Dorsolateral prefrontal cortex (tissue), 122 donors: ENCODE measurements at places on chromosomes 11 and 22.

DNA sequence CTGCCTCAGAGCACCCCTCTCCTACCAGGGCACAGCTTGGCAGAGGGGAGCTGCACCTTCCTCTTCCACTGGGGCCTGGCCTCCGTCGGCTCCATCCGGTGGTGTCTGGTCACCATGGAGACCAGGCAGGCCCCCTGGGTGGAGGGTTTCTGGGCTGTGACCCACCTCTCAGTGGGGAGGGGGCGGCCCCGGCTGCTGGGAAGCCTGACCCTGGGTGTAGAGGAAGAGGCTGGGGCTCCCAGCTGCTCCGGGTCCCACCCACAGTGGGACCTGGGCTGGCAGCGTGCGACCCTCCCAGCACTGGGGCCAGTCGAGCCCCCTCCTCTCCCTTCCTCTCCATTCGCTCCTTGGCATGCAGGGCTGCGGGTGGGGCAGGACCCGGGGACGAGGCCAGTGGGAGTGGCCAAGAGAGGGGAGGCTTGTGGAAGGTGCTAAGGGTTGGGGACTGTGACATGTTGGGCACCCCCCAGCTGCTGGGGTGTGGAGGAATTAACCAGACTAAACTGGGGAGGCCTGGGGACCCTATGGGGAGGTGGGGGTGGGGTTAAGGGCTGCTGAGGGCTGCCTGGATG lies 46.8 kb downstream of the BRSK2 start:
- no peak for DNase-seq

DNA sequence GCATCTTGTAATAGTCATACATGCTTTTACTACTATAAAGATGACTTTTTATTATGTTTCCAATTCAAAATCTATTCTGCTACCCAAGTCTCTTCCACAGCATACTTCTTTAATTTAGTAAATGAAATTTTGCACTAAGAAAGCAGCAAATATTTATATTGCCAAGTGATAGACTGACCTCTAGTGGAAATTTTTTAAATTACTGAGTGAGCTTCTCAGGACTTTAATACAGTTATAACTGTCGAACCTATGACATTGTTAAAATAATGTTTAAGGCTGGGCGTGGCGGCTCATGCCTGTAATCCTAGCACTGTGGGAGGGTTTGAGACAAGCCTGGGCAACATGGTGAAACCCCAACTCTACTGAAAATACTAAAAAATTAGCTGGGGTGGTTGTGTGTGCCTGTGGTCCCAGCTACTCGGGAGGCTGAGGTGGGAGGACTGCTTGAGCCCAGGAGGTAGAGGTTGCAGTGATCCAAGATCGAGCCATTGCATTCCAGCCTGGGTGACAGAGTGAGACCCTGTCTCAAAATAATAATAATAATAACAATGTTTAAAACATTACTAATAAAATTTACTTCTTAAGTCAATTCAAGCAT lies 27.3 kb downstream of the STK33 start:
- DNase-seq, result no peak

GRCh38 chr11:81165164-81165563 lies 1568.5 kb downstream of the FAM181B start:
- no peak for DNase-seq

DNA sequence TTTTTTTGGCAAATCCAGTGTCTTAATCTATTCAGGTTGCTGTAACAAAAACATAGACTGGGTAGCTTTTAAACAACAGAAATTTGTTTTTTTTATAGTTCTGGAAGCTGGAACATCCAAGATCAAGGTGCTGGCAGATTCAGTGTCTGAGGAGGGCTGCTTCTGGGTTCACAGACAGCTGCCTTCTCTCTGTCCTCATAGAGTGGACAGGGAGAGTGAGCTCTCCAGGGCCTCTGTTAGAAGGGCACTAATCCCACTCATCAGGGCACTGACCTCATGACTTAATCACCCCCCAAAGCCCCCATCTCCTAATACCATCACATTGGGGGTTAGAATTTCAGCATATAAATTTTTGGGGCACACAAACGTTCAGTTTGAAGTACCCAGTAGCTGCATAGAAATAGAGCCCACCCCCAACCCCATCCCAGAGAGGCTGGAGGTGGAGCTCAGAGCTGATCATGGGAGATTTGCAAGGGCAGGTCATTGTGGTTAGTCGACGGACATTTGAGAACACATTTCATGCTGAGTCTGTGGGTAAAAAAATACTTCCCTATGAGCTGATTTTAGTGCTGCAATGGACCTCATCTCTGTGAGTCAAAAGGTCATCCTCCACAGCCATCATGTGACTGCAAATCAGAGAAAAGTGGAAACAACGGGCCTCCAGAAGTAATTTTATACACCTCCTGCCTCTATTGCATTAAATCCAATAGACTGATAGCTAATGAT lies 203.1 kb upstream of the CADM1 start:
- no peak for DNase-seq

- peak; percentile 41 for DNase-seq
These were observed 10.3 kb upstream of the OMP start for GRCh38 chr11:77092382-77092781.

DNA sequence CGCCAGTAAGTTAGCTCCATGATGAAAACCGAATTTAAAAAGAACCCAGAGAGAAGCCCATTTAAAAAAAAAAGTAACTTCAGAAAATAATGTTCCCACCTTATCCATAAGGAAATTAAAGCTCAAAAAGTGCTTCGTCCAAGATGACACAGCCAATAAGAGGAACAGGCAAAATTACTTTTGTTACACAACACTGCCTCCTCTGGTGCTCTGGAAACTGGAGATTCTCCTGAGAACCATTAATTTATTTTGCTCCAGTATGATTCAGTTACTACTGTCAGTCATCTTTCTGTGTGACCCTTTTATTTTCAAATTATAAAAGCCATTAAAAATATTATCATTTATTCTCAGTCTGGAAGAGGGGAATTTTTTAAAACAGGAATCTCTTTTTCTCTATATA lies 2.0 kb downstream of the IFT27 start:
- DNase-seq, result no peak

- no peak for DNase-seq
These were observed 24.6 kb upstream of the RTL6 start for GRCh38 chr22:44522526-44523170.

GRCh38 chr11:116169776-116170175 lies 603.0 kb downstream of the BUD13 start:
- no peak for DNase-seq

DNA sequence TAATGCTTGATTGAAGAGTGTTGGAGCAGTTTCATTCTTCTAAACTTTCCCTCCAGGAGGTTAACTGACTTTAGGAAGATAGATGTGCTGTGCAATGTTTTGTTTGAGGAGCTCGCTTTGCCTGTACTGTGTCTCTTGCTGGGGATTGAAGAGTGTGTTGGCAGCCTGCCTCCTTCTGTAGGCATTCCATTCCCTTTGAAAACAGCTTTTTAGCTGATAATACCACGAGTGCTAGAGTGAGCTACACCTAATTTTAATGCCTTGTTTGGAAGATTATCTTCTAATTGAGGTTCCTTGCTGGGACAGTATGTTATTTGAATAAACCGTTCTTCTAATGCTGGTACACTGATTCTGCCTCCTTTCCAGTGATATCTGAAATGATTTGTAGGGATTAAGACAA lies 7.2 kb downstream of the DDX10 start:
- no peak for DNase-seq

DNA sequence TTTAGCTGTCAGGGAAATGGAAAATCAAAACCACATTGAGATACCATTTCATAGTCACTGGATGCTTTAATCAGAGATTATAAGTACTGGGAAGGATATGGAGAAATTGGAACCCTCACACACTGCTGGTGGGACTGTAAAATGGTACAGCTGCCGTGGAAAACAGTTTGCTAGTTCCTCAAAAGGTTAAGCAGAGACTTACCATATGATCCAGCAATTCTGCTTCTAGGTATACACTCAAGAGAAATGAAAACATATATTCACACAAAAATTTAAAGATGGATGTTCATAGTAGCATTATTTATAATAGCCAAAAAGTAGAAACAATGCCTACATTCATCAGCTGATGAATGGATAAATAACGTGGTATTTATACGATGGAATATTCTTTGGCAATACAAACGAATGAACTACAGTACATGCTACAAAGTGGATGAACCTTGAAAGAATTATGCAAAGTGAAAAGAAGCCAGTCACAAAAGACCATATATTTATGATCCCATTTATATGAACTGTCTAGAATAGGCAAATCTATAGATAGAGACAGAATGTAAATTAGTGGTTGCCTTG lies 23.0 kb downstream of the RNF121 start:
- DNase-seq, result no peak

DNA sequence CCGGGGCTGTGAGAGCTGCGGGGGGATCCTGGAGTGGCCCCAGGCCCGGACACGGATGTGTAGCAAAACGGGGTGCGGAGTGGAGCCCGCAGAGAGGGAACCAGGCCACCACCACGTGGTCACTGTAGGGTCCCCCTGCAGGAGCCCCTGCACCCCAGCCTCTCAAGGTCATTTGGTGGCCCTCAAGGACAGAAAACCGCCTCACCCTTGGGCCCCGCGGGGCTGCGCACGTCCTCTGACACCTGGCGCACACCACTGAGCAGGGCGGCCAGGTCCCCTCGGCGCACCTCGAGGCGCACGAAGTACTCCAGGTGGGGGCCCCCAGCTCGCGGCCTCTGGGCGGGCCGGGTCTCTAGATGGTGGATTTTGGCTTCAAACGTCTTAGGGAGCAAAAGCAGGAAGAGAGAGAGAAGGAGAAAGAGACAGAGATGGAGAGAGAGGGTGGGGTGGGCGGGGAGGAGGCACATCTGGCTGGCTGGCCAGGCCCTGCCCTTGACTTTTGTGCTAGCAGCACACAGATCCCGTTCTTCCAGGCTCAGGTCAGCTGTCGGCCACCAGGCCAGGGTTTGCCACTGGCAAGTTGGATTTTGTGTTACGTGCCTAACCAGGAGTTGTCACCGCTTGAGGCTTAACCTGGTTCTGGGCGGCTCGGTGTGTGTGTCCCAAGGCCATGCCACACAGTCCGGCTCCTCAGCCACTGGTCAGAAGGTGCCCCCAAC lies 3.2 kb downstream of the TH start:
- DNase-seq, result no peak

GRCh38 chr11:45156201-45156600 lies 9.8 kb downstream of the PRDM11 start:
- no peak for DNase-seq

- DNase-seq, result no peak
These were observed 1.2 kb downstream of the GAL3ST3 start for GRCh38 chr11:66047541-66048365.

DNA sequence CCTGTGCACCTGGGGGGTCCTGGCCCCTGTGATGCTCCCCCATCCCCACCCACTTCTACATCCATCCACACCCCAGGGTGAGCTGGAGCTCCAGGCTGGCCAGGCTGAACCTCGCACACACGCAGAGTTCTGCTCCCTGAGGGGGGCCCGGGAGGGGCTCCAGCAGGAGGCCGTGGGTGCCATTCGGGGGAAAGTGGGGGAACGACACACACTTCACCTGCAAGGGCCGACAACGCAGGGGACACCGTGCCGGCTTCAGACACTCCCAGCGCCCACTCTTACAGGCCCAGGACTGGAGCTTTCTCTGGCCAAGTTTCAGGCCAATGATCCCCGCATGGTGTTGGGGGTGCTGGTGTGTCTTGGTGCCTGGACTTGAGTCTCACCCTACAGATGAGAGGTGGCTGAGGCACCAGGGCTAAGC lies 20.0 kb upstream of the TALDO1 start:
- DNase-seq, result no peak

- no peak for DNase-seq
These were observed 1246.4 kb downstream of the BRD1 start for GRCh38 chr22:48581205-48581766.

DNA sequence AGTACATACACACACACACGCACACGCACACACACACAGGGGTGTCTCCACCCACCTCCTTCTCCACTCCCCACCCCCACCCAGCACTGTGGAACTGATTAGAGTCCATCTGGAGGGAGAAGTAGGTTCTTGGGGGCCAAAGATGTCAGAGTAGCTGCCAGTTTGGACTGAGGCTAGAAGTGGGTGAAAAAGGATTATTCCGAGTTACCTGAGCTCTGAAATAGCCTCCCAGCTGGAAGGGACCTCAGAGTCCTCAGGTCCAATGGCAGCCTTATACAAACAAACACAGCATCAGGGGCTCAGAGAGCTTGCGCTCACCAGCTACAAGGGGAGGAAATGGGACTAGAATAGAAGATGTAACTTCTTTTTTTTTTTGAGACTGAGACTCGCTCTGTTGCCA lies 20.8 kb downstream of the IL10RA start:
- no peak for DNase-seq

DNA sequence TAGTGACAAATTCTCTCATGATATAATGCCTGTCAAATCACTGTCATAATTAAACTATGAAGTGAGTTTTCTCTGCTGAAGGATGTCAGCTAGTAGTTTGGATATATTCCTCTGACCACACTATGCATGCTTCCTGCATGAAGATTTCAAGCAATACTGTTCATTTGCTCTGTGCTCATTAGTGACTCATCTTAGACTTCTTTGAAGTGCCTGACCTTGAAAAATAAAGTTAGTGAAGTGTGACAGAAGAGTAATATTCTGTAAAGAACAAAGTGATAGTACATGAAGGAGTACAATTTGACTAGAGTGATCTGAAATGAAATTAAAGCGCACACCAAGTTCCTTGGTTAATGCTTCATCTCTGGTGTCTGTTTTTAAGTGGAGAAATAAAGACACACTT lies 629.5 kb upstream of the ANO3 start:
- DNase-seq, result no peak

GRCh38 chr11:36463781-36464180 lies 46.3 kb downstream of the TRAF6 start:
- no peak for DNase-seq

GRCh38 chr11:8777907-8778767 lies 95.5 kb downstream of the RPL27A start:
- peak; percentile 56 for DNase-seq

DNA sequence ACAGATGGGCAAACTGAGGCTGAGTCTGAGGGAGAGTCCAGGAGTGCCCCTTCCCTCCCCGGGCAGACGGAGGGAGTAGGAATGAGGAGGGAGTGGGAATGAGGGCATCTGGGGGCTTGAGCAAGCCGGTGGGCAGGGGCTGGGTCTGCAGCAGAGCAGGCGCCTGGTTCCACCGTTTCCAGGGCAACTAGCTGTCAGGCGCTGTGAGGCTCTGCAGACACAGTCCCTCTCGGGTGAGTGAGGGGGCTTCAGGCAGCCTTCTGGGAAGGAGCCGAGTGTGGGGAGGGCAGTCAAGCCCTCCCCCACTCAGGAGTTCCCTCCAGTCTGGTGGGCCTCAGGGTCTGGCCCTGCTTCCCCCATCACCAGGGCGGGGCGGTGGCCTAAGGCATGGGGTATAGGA lies 19.0 kb downstream of the TMEM258 start:
- DNase-seq, result no peak

- no peak for DNase-seq
These were observed 165.0 kb downstream of the RCN1 start for GRCh38 chr11:32255841-32256240.

GRCh38 chr11:126418887-126419286 lies 63.4 kb downstream of the ST3GAL4 start:
- no peak for DNase-seq

- DNase-seq, result no peak
These were observed 87.3 kb downstream of the CCDC73 start for GRCh38 chr11:32706985-32707741.
